Posterior cingulate gyrus (tissue), 11 donors: ENCODE measurements at places on chromosomes 13 and 19.
A peak's percentile ranks its signal among the peaks of the same experiment; 100 is the strongest.

- no peak for DNase-seq
These were observed 2.8 kb downstream of the IGFLR1 start for GRCh38 chr19:35739275-35740107.

DNA sequence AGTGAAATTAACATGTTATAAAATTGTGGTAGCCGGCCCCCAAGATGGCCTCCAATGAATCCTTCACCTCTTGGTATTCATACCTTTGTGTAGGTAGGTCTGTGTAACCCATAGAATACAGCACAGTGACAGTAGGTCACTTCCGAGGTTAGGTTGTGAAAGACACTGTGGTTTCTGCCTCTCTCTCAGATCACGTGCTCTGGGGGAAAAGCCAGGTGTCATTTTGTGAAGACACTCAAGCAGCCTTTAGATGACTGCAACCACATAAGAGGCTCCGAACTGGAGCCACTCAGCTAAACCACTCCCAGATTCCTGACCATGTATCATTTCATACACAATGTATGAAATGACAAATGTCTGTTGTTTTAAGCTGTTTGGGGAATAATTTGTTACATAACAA, 9.8 kb upstream of the USPL1 start:
- DNase-seq, result no peak

- DNase-seq, result no peak
These were observed 257.0 kb downstream of the TSHZ3 start for GRCh38 chr19:31092274-31092673.

DNA sequence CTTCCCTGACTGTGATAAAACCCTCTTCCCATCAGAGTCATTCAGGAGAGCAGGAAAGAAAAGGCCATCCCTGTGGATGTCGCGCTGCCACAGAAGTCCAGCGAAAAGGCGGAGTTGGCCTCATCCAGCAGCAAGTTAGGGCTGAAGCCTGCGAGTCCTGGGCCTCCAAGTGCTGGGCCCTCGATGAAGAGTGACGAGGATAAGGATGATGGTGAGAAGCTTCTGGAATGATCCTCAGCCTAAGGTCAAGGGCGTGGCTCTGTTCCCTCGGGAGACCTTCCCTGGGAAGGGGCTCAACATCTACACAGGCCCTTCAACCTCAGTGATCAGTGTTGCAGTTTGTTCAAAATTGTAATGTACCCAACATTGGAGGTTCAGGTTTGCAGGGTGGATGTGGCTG, 22.3 kb downstream of the TEX29 start:
- DNase-seq, result peak; percentile 33

- no peak for DNase-seq
These were observed 131.8 kb downstream of the STARD13 start for GRCh38 chr13:33153421-33154404.

- DNase-seq, result no peak
These were observed 24.3 kb upstream of the CPB2 start for GRCh38 chr13:46129124-46129523.

DNA sequence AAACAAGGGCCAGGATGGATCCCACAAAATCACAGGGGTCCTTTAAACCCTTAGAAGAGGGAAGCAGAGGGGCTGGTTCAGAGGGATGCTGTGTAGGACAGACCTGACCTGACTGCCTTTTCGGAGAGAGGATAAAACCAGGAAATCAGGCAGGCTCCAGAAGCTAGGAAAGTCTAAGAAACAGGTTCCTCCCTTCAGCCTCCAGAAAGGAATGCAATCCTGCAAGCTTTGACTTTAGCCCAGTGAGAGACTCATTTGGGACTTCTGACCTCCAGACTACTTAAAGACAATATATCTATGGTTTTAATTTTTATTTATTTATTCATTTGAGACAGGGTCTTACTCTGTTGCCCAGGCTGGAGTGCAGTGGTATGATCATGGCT, 5.3 kb downstream of the RAB20 start:
- no peak for DNase-seq

- DNase-seq, result peak; percentile 75
These were observed 834 bp downstream of the FBXO27 start for GRCh38 chr19:39031368-39032062.

DNA sequence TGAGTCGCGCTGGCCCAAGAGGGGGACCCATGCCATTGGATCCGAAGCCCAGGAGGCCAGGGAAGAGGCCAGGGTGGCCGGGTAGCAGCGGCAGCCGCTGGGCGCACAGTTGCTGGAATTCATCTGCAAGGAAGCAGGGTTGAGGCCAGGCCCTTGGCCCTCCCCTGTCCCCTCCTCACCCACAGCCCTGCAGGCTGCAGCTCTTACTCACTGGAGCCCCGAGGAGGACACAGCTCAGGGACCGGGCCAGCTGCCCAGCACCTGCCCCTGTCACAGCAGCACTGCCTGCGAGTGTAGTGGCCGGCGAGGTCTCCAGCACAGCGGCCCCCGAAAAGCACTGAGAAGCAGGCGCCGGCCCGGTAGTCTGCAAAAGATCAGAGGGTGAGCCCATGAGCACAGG, 11.2 kb downstream of the FBN3 start:
- DNase-seq, result no peak

- peak; percentile 93 for DNase-seq
These were observed at the start of gene ZNF649 for GRCh38 chr19:51904331-51905165. Gene ZNF649, minus strand, starts transcription at chr19:51905017. Its CDS starts 4,910 bp downstream, at chr19:51900107.
